ENCODE measurements at places on chromosomes 3 and 15.
A peak's percentile ranks its signal among the peaks of the same experiment; 100 is the strongest.

DNA sequence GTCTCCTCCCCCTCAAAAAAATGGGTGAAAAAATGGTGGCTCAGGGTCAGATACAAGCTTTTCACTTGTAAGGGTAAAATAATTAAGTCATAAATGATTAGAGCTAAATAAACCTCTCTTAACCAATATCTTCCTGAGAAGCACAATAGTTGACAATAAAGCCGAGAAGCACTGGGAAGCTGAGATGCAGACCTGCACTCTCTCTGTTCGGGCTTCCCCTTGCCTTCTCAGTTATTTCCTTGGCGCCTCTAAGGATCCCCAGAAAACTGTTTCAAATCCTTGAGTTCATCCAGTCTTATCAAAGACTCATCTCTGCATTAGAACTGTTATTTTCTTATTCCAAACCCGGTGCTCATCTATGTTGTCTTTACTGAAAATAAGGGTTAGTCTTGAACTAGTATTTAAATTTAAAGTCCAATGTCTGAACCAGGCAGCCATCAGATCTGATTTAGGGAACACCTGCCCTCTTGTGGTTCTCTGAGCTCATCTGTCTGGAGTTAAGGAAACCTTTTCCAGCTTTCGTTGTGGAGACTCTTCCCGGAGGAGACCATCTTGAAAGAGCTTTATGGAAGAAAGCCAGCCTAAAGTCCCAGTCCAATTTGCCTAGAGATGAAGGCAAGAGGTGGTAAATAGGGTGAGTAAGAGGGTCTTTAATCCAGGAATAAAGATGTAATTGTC is 256.4 kb upstream of the MCTP2 start:
- H3K27ac ChIP-seq, result no peak overlapping the region
- no peak overlapping the region for H3K4me3 ChIP-seq
- H3K27me3 ChIP-seq, result no peaks in the 10 kb centered on the region
- H3K36me3 ChIP-seq, result no peaks in the 10 kb centered on the region

DNA sequence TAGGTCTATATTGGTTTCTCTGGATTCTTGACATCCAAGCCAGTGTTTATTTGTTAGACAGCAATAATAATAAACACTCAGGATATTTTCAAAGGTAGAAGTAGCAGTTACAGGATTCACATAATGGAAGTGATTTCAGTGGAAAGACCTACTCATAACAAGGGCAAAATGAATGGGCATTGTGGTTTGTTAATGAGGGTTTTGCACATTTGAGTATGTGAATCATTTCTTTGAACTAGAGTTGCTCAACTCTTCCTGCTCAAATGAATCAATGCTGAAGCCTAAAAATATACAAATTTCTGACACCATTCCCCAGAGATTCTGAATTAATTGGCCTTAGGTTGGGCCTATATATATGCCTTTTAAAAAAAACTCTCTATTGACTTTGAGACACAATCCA is 4.1 kb upstream of the COL6A5 start:
- no peak overlapping the region for H3K27ac ChIP-seq
- no peak for DNase-seq
- no peaks in the 10 kb centered on the region for H3K36me3 ChIP-seq
- H3K4me1 ChIP-seq, result no peaks in the 10 kb centered on the region
- no peak overlapping the region for H3K4me3 ChIP-seq

DNA sequence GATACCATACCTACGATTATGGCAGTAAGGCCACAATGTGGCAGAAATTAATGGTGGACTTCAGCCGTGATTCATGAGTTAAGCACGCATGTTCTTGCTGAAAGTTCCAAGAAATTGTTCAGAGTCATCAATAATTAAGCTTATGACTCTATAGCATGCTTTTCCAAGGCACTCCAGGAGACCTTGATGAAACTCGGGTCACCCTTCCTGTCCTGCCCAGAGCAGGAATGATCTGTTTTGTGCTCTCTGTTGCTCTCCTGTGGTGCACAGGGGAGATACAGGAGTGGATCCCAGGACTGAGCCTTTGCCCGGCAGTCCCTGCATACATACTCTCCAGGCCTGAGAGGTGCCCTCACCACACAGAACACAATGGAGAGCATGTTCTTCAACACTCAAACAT is 141.6 kb upstream of the SLC2A2 start:
- H3K4me1 ChIP-seq, result peaks cover 17% of the 10 kb centered on the region
- no peak for DNase-seq
- no peaks in the 10 kb centered on the region for H3K27me3 ChIP-seq
- H3K36me3 ChIP-seq, result peaks cover 37% of the 10 kb centered on the region
- H3K4me3 ChIP-seq, result no peak overlapping the region

DNA sequence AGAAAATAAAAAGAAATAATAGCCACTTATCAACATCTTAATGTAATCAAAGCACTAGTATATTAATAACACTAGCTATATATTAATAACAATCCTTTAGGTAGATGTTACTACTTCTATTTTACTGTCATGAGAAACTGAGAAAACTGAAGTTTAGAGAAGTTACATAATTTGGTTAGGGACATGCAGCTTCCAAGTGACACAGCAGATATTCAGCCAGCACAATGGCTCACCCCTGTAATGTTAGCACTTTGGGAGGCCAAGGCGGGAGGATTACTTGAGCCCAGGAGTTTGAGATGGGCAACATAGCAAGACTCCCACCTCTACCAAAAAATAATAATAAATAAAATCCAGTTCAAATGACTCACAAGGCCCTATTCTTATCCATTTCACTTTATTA is 1.9 kb upstream of the UBR1 start:
- peaks cover 4% of the 10 kb centered on the region for H3K27me3 ChIP-seq
- DNase-seq, result peak; percentile 17
- H3K4me1 ChIP-seq, result peaks cover 26% of the 10 kb centered on the region
- H3K36me3 ChIP-seq, result peaks cover 20% of the 10 kb centered on the region
- H3K27ac ChIP-seq, result no peak overlapping the region

All from activated CD8-positive, alpha-beta T cell treated with anti-CD3 and anti-CD28 coated beads, Interleukin-2, amount 10 ng/mL, durations not matched to agents 7 days and 5 days (primary cell).